Right atrium auricular region (tissue), 2 donors: ENCODE measurements at places on chromosomes 4 and X.
A peak's percentile ranks its signal among the peaks of the same experiment; 100 is the strongest.

- DNase-seq: no peak
- H3K36me3 ChIP-seq: peaks cover 14% of the 10 kb centered on the region
- H3K4me3 ChIP-seq: no peak overlapping the region
- no peak overlapping the region for H3K27ac ChIP-seq
- no peaks in the 10 kb centered on the region for H3K27me3 ChIP-seq
- H3K4me1 ChIP-seq: no peaks in the 10 kb centered on the region
Observed at GRCh38 chr4:185265942-185266341, 56.5 kb downstream of the SNX25 start.

DNA sequence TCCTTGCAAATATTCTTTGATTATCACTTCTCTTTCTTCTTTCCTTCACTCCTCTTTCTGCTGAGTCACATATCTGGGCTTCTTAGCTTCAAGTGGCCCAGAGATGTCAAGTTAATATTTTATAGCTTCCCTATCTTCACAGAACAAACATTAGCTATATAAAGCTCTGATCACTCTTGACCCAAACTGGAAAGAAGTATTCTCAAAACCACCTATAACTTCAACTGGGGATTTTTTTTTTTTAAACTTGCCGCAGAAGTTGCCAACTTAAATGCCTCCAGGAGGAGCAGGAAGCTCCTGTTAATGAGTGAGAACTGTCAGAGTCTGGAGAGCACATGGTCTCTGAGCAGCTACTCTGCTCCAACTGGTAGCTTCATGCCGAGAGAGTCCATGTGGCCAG, 233.3 kb upstream of the EDNRA start:
- no peaks in the 10 kb centered on the region for H3K36me3 ChIP-seq
- no peaks in the 10 kb centered on the region for H3K27me3 ChIP-seq
- DNase-seq: no peak
- H3K4me1 ChIP-seq: no peaks in the 10 kb centered on the region
- no peak overlapping the region for H3K27ac ChIP-seq

DNA sequence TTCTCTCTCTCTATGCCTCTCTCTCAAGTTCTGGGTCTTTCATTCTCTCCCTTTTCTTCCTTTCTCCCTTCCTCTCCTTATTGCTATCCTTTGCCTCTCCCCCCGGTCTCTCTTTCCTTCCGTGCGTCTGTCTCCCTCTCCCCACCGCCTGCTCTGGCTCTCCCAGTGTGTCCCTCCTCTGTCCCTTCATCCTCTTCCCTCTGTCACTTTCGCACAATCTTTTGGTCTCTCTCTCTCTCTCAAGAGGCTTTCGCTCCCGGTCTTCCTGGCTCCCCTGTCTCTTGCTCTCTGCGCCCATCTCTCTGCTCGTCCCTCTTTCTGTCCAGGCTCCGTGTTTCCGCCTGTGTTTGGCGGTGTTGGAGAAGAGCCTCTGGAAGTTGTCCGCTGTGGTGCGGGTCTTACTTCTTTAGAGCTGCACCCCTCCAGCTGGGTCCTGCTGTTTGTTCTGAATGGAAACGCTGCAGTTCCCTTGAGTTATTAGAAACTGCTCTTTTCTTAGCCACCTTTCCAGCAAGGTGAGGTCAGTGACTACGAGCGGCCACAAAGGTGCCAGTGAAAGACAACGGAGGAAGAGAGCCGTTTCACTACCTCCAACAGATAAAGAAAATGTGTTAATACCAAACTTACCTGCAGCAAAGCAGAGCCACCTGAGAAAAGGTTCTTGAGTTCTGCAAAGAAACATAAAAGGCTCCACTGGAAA, 1.1 kb downstream of the BMPR1B start:
- H3K27ac ChIP-seq: no peak overlapping the region
- peaks cover 6% of the 10 kb centered on the region for H3K27me3 ChIP-seq
- no peak for DNase-seq
- peak overlapping the region; percentile 28 for H3K4me3 ChIP-seq
- no peaks in the 10 kb centered on the region for H3K36me3 ChIP-seq
- H3K4me1 ChIP-seq: peaks cover 10% of the 10 kb centered on the region

DNA sequence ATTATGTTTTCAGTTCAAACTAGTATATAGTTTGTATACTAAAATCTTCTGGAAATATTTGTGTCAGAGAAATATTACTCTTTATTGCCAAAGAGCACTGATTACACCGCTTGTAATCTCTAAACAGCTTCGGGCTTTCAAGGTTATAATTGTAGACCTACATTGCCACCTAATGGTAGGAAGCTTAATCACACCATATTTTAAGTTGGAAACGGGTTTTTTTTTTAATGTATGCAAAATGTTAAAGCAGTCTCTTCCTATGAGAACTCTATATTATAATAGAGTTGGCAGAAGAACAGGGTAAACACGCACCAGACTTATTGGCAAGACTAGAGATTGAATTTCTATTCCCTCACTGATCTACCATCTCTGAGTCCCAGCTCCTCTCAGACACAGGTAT, 19.5 kb upstream of the NFXL1 start:
- no peak for DNase-seq
- H3K4me3 ChIP-seq: no peak overlapping the region
- no peaks in the 10 kb centered on the region for H3K27me3 ChIP-seq
- no peak overlapping the region for H3K27ac ChIP-seq
- no peaks in the 10 kb centered on the region for H3K36me3 ChIP-seq
- no peaks in the 10 kb centered on the region for H3K4me1 ChIP-seq

DNA sequence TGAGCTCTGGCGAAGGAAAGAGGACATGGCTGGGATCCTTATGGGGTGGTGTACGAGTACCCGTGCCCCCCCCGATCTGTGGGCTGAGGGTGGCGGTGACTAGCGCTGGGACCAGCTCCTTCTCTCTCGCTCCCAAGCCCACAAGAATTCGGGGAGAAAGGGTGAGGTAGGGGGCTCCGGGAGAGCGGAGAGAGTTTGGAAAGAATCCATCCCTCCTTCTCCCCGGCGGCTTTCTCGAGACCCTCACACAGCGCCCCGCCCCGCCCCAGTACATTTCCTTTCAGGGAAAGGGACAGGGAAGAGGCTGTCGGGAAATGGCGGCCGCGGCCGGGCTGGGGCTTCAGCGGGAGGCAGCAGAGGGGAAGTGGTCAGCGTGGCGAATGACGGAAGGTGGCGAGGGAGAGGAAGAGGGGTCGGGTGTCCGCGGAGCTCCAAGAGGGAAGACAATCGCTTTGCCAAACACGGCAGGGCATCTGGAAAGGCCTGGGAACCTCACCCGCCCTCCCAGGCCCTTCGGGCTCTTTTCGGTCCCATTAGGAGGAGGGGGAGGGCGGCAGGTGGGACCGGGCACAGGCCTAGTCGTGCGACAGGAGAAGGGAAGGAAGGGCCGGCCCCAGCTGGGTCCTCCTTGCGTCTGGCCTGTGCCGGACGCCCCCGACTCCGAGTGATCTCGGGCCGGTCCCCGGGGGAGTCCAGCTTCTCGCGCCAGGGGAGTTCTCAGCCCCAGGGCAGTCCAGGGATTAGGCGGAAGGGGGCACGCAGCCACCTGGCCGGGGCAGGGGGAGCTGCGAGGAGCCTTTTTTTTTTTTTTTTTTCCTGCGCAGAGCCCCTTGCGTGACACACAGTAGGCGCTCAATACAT, 10.2 kb downstream of the HNRNPH2 start:
- peaks cover 3% of the 10 kb centered on the region for H3K36me3 ChIP-seq
- peaks cover 4% of the 10 kb centered on the region for H3K4me1 ChIP-seq

DNA sequence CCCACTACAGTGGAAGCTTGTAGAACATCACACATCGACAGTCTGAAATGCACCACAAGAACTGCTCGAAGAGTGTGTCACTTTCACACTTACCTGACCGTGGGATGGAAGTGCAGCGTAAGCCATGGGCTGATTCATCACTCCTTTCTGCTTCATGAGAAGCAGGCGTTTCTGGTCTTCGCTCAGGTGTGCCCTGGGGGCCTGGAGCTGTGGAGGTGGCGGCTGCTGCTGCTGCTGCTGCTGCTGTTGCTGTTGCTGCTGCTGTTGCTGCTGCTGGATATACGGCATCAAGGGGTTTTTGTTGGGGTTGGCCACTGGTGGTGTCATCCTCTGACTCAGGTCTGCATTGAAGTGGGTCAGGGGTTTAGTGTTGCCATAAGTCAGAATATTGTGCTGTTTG, 223.6 kb downstream of the MGST2 start:
- no peaks in the 10 kb centered on the region for H3K36me3 ChIP-seq
- H3K27me3 ChIP-seq: no peaks in the 10 kb centered on the region
- DNase-seq: no peak
- no peaks in the 10 kb centered on the region for H3K4me1 ChIP-seq
- no peak overlapping the region for H3K4me3 ChIP-seq

DNA sequence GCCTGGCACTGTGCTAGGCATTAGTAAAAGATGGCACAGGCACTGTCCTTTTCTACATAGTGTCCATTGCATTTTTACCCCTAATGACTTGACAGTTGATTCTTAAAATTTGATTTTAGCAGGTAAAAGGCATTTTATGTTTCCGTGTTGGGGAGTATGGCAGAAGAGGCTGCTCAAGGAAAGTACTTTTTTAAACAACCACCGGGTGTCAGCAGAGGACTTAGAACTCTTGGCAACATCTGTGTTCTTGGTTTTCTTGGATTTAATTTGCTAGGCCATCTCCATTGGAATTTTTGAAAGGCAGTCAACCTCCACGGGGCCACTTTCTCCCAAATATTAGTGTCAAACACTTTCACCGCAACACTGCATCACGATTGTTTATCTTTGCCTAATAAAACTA, 102.9 kb downstream of the TSPAN7 start:
- DNase-seq: no peak
- no peak overlapping the region for H3K4me3 ChIP-seq
- H3K27me3 ChIP-seq: no peaks in the 10 kb centered on the region
- H3K4me1 ChIP-seq: no peaks in the 10 kb centered on the region

DNA sequence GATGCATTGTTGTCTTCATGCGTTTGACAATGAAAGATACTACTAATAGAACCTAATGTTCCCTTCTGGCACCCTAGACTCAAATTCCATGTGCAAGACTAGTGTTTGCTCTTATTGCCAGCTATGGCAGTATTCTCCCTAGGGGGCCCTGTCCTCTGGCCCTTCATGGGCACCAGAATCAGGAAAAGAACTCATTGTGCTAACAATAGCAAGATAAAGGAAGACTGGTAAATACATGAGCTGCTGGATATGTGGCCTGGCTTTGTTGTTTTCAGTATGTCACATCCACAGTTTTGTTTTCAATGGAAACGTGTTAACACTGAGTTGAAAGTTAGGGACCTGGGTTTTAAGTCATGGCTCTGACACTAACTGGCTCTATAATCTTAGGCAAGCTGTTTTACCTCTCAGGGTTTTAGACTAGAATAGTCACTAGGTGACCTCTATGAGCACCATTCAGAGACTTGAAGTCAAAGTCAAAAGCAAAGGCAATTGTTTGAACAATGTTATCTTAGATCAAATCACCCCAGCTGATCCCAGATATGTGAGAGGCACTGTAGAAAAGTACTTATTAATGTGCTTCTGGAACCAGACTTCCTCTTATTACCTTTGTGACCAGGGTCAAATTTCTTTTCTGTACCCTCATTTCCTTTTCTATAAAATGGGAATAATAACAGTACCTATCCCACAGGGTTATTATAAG, 253.7 kb upstream of the DIAPH2 start:
- no peaks in the 10 kb centered on the region for H3K36me3 ChIP-seq
- no peak overlapping the region for H3K27ac ChIP-seq
- no peaks in the 10 kb centered on the region for H3K4me1 ChIP-seq
- H3K4me3 ChIP-seq: no peak overlapping the region
- DNase-seq: no peak

DNA sequence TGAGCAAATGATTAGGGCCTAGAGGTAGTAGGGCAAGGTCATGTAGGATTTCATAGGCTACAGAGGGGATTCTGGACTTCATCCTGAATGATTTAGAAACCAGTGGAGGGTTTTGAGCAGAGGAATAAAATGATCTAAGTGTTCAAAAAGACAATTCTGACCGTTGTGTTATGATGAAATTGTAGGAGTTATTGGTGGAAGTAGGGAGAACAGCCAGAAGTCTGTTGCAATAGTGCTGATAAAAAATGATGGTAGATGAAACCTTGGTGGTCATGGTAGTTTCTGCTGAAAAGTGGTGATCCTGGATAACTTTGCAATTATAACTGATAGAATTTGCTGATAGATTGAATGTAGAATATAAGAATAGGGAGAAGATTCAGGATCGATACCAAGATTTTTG, 60.2 kb downstream of the MID1IP1 start:
- H3K4me1 ChIP-seq: no peaks in the 10 kb centered on the region
- H3K27me3 ChIP-seq: no peaks in the 10 kb centered on the region
- DNase-seq: no peak
- no peak overlapping the region for H3K4me3 ChIP-seq
- H3K36me3 ChIP-seq: no peaks in the 10 kb centered on the region

DNA sequence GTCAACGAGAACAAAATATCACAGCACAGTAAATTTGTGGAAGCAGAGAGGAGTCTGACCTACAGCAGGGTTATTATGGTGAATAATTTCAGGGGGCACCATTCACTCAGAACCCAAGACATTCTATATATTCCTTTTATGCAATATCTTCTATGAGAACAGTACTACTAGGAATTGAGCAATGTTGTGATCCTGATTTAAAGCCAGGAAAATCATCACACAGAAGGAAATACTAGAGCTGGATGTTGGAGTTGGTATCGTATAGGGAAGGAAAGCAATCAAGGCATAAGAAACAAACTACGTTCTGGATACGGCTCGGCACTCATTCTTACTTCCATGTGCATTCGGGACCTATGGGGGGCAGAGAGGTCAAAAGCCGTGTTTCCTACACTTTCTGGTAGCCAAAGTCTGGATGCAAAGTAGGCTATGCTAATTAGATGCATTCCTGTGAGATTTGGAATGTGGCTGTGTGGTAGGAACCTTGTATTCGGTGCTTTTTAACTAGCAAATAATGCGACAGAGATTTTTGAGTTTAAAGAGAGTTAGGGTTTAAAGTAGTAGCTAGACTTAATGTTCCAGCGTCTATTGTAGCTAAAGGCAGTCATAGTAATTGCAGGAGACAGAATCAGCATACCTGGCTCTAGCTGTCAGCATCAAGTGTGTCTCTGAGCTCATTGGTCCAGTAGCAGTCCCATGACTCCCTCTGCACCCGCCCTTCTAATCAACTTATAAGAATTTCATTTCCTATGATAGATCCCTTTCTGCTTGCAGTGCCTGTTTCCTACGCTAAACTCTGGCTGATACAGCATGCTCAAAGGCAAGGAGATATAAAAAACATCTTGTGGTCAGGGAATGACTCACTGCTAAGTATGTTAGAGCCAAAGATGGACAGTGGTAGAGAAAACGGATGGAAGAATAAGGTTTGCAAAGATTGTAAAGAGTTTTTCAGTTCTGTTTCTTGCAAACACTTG, 43.3 kb upstream of the PDGFC start:
- H3K27ac ChIP-seq: no peak overlapping the region
- no peaks in the 10 kb centered on the region for H3K36me3 ChIP-seq

DNA sequence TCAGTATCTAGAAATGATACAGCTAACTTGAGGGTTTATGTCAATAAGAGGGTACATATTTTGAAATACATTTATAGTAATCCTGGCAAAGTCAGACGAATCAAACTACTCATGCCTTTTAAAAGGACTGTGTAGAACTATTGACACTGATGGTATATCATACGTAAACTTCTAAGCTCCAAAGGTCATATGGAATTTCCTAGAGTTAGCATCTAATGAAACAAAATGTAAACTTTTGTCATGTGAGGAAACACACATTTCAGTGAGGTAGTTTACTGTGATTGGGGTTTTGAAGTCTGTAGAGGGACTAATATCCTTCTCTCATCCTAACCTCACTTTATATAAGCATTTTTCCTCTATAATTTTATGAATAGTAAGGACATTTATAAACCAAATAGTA, 138.4 kb downstream of the SCLT1 start:
- H3K4me3 ChIP-seq: no peak overlapping the region
- H3K4me1 ChIP-seq: no peaks in the 10 kb centered on the region
- no peak overlapping the region for H3K27ac ChIP-seq
- no peaks in the 10 kb centered on the region for H3K27me3 ChIP-seq
- H3K36me3 ChIP-seq: no peaks in the 10 kb centered on the region
- no peak for DNase-seq
